ENCODE measurements at places on chromosomes 6 and 20. TPM values are rescaled to one million over a fixed set of nuclear protein-coding genes. Genes with fewer than 3 reads are reported as not detected.

DNA sequence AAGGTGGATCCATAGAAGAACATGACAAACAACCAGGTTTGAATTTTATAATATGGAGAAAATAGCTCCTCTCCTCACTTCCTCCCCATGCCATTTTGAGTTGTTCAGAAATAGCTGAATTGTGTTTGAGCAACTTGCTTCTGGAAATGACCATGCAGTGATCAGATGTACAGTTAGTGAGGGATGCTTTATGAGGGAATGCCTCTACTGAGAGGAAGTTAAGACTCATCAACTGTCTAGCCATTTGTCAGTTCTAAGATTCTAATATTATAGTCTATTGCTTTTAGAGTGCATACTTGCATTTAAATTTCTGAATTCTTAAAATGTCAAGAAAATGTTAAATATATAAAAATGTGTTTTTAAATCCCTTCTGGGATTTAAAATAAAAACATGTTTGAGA, 3.8 kb downstream of the LAMA2 start:
- no peak for ATAC-seq

- ATAC-seq = no peak
These were observed 163.7 kb downstream of the DLL1 start for GRCh38 chr6:170127151-170127550.

- ATAC-seq = no peak
These were observed 41.1 kb downstream of the KLHL31 start for GRCh38 chr6:53624502-53624901.

- no peak for ATAC-seq
These were observed 65.5 kb downstream of the MAN1A1 start for GRCh38 chr6:119283979-119284545.

GRCh38 chr6:140977403-140977802, 1155.3 kb upstream of the GJE1 start:
- no peak for ATAC-seq

Gene RIMS1
- total RNA-seq = not detected

GRCh38 chr6:72855471-72855870, 233.6 kb downstream of the KCNQ5 start:
- ATAC-seq = no peak

Gene MUCL3
- not detected for total RNA-seq

- no peak for ATAC-seq
These were observed 152.4 kb upstream of the PROKR2 start for GRCh38 chr20:5469111-5469510.

Gene BHLHE23
- not detected for total RNA-seq

DNA sequence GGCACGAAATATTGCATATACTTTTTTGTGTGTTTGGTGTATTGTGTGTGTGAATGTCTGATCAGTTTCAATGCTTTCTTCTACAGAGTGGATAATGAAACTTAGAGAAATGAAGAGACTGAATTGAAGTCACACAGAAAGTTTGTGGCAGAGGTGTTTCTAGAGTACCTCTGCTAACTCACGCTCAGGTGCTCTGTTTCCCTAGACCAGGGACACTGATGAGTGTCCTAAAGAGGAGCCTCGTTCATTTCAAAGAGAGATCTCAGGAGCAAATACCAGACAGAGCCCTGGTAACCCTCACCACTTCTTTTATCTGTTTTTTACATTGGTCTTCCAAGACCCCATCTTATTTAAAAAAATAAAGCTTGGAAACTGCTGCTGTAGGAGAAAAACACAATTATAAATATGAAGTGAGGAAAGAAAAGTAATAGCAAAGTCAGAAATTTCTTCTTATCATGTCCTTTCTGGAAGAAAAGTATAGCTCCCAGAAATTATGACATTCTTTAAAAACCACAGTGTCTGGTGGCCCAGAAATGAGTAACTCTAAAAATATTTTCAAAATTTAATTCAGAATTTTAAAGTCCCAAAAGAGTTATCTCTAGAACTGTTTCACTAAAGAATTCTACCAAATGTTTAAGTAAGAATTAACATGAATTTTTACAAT, 720.6 kb downstream of the RFPL4B start:
- ATAC-seq = no peak

DNA sequence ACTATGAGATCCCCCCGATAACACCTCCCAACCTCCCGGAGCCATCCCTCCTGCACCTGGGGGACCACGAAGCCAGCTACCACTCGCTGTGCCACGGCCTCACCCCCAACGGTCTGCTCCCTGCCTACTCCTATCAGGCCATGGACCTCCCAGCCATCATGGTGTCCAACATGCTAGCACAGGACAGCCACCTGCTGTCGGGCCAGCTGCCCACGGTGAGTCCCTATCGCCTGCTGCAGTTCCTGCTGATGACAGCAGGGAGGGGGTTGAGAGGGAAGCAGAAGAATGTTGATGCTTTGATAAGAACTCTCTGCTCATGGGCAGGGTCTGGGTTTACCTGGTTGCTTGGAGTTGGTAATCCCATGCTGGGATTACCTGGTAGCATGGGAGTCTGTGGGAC, 91.9 kb downstream of the TOX2 start:
- no peak for ATAC-seq

GRCh38 chr6:151070631-151071051, 169.1 kb upstream of the AKAP12 start:
- ATAC-seq = no peak

GRCh38 chr6:114833211-114833610, 490.4 kb upstream of the HS3ST5 start:
- no peak for ATAC-seq

DNA sequence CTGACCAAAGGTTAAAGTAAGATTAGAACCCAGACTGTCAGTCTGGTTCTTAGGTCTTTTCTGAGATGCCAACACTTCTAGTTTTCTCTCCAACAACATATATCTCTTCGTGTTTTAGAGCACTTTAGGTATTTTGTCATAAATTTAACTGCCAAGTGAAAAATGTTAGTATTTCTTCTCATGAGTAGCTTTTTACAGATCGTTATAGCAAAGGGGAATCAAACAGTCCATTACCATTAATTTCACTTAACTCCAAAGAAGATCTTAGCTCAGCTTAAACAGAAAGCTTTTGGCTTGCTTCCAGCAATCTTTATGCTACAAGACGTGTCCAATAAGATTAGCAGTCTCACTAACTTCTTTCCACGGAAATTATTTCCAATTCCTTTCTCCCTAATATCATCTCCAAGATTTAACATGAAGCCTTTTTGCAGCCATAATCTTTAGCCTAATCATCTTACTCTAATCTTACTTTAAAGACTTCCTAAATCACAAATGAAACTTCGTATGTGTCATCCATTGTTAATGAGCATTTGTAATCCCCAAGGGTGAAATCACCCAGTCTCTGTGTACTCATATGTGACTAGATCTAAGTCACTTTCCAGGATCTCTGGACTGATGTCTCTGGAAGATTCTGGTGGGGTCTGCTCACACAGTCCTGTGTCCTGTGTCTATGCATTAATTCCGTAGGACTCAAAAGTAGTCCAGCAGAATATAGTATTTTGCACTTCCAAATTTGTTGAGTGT, 38.7 kb downstream of the MOXD1 start:
- ATAC-seq = peak; percentile 54

Gene TRIM40
- not detected for total RNA-seq

GRCh38 chr6:153852481-153852880, 186.6 kb upstream of the OPRM1 start:
- no peak for ATAC-seq

GRCh38 chr6:163777716-163778115, 363.2 kb downstream of the QKI start:
- ATAC-seq = no peak

DNA sequence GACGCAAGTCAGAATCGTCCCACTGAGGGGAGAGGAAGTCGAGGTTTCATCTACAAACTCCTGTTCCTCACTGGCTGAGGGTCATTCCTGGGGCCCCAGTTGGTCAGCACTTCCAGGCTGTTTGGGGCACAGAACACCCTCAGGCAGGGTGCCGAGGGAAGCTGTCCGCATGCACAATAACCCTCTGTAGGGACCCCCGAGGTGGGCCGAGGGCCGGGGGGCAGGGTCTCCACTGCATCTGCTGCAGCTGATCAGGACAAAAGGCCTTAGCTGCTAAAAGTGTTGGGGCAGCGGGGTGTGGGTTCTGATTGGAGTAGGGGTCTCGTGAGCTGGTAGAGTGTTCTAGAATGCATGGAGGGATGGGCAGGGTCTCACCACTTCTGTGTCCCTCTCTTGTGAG, 125.1 kb downstream of the TOX2 start:
- no peak for ATAC-seq

Gene GTSF1L
- not detected for total RNA-seq

- ATAC-seq = peak; percentile 51
These were observed 113.1 kb downstream of the FYN start for GRCh38 chr6:111759836-111760785.

DNA sequence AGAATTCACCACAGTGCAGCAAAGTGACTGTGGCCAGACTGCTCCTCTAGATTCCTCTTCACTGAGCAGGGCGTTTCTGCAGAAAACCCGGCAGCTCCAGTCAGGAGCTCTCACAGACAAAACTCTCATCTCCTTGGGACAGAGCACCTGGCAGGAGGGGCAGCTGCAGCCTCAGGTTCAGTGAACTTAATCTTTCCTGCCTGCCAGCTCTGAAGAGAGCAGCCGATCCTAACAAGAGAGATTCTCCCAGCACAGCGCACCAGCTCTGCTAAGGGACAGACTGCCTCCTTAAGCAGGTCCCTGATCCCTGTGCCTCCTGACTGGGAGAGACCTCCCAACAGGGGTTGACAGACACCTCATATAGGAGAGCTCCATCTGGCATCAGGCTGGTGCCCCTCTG, 1065.5 kb downstream of the GRIK2 start:
- no peak for ATAC-seq

Gene LIN28B
- not detected for total RNA-seq

DNA sequence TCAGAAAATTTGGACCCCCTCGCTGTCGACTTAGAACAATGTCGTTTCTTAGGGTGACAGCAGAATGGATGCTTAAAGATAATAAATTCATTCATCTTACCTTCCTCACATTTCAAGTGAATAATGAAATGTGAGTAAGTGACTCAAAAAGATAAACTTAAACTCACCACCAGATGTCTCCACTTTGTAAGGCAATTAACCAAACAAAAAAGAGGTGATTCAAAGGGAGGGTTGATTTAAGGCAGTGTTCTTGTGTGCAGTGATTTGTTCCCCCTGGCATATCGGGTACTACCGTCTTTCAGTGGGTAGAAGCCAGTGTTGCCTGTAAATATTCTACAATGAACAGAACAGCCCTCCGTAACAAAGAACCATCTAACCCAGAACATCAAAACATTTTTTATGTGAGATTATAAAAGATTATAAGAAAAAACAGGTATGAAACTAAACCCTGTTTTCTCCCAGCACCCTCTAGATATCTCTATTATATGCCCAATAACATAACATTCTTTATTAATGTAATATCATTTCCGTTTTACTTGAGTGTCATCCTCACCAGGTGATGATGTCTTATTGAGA, 589.7 kb downstream of the CBLN4 start:
- no peak for ATAC-seq

GRCh38 chr6:148461986-148462577, 119.4 kb downstream of the SASH1 start:
- ATAC-seq = no peak

Gene EGFL8
- 6.7 TPM for total RNA-seq

DNA sequence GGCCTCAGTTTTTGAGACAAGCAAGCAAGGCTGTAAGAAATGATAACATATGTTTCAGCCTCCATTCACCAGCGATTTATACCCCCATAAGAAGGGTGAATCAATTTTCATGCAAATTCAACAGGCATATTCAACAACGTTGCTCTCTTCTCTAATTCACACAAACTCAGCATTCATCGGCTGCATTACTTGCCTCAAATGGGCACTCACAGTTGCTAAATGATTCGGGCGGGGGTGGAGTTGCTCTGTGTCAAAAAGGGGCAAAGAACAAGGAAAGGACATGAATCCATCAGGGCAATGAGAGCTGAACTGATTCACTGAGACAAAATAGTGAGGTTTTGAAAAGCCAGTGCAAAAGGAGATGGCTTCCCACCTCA, 9.0 kb downstream of the MOXD1 start:
- ATAC-seq = no peak

Gene ARG1
- total RNA-seq = not detected

Gene TCF21
- not detected for total RNA-seq

DNA sequence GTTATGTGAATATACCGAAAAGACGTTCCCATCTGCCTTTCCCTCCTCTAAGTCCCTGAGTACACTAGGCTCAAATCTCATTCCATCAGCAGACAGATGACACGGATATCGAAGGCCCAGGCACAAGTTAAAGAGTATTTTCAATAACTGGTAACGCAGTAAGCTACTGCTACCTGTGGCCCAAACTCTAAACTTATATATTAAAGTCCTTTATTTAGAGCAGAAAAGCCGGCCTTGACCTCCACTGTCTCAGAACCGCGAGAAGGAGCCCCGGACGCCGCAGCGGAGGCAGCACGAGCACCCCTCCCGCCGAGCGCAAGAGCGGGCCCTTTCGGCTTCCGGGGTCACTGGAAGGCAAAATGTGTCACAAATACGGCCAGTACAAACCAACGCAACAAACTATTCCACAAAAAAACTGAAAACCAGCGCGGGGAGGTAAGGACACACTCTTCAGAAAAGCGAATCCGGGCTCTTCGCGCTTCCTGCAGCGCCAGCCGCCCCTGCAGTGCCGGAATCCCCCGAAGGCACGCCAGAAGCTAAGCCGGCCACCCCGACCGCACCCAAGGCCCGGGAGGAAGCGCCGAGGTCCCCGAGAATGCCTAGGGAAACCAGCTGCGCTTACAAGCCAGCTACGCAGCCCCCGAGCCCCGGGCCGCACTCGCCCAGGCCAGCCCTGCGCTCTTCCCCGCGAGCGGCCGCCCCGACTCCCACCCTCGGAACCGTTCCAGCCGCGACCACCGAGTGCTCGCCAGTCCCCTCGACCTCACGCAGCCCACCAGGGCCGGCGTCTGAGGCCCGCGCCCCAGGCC, 681 bp downstream of the DIDO1 start:
- ATAC-seq = peak; percentile 13

DNA sequence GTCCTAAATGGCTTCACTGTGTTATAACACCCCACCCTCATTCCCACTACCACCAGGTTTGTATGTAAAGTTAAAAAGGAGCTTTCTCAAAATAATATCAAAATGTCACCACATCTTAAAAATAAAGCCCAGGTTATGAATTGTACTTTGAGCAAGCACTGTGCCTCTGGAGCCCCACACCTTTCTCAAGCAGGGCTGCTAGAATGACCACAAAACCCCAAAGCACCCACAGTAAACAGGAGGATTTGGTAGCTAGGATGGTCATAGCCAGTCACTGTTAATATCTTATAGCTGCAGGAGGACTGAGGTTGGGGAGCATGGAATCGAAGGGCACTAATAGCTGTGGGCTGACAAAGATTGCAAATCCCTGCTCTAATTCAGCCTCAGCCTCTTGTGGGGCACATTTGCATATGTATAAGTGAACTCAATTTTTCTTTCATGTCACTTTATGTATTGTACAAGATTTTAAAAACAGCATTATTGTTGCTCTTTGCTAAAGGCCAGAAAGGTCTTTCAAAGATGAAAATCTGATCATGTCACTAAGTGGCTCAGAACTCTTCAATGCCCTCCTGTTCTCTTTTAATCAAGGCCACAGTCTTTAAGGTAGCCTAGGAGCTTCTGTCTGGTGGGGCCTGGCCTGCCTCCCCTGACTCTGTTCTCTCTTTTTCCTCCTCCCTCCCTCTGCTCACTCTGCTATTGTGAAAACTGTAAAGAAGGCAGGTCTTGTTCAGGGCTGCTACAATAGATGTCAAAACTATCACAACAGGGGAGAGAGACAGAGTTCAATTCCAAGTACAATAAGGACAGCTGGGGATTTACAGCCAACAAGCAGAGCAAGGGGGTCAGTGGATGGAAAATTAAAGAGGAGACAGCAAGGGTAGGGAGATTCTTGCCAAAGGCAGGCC, 101.6 kb downstream of the TMEM200A start:
- peak; percentile 53 for ATAC-seq

Gene MICB
- 34.3 TPM for total RNA-seq
